Stimulated activated CD4-positive, alpha-beta T cell treated with anti-CD3 and anti-CD28 coated beads, TNF-alpha, amount 100 ng/mL, for 1 hour (primary cell): ENCODE measurements at places on chromosomes 12 and 14.

DNA sequence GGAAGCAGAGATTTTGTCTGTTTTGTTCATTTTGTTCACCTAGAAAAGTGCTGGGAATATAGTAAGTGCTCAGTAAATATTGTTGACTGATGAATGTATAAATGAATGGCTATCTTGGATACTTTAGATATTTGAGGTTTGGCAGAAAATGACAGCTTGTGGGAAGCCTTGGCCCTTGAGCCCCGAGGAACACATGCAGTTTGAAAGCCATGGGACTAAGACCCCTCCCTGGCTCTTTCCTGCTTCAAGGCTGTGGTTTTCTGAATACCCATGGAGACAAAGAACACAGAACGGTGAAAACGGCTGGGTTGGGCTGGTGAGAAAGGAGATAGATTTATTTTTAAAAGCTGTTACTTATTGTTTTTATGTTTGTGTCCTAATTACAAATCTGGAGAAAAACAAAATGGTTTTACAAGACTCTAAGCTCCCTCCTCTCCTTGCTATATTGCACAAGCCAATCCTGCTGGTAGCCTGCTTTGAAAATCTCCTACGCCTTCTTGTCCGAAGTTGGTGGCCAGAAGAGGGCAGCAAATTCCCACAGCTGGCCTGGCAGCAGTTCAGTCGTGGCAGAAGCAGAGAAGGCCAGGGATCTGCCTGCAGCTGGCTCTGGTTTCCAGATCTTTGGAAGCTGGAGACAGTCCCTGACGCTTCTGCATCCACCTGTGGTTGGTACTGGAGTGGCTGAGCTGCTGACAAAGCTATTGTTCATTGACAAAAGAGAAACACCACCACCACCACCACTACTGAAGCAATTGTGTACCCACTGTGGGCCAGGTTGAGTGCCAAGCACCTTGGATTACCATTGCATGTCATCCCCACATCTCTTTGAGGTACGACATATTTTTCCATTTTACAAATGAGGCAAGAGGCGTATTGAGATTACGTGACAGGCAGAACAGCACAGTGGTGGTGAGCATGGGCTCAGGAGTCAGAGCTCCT is 5.2 kb upstream of the KRT85 start:
- peak; percentile 11 for DNase-seq

DNA sequence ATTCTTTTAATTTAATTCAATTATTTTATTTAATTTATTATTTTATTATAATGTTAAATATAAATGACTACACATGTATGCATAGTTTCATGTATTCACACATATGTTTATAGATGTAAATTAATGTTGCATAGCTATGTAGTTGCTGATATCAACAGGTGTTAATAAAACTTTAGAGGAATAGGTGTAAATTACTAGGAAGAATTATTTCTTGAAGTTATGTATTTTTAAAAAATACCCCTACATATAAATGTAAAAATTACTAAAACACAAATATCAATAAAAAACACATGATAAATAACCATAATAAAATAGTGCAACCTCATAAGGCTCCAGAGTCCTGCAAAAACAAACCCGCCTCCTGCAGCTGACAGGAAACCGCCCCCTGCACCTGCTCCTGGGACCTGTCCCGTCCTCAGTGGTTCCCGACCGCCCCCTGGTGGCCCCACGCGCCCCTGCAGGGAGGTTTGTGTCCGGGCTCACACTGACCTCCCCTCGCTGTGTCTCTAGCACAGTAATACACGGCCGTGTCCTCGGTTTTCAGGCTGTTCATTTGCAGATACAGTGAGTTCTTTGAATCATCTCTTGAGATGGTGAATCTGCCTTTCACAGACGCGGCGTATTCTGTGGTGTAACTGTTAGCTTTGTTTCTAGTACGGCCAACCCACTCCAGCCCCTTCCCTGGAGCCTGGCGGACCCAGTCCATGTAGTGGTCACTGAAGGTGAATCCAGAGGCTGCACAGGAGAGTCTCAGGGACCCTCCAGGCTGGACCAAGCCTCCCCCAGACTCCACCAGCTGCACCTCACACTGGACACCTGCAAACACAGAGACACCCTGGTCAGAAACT is 1264.0 kb downstream of the TMEM121 start:
- peak; percentile 15 for DNase-seq

DNA sequence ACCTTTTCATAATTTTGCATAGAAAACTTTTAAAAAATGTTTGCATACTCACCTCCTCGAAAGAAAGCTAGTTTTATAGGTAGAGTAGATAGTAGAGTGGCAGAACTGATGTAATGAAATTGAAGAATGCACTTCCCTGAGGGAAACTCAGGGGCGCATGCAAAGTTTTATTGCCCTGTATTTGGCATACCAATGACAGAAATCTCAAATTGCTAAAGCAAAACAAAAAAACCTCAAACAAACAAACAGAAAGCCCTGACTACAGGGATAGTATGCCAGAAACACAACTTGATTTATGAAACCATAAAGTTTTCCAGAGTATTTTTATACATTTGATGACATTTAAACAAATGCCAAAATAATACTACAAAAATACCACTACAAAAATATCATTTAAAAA is 1.8 kb downstream of the RASSF9 start:
- no peak for DNase-seq

- no peak for DNase-seq
Observed at GRCh38 chr12:3230758-3231375, 153.7 kb downstream of the TSPAN9 start.

DNA sequence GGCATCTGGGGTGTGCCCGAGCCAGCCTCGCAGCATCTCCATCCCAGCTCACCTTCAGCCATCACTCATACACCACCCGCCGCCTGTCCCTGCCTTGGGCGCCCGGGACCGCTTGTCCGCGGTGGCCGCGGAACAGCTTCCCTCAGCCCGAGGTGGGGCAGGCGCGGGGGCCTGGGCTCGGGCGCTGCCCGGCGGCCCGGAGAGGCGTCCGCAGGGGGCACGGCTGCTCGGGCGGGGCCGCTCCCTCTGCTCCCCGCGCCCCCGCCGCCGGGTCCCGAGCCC is 430 bp downstream of the SLC41A2 start:
- peak; percentile 27 for DNase-seq

DNA sequence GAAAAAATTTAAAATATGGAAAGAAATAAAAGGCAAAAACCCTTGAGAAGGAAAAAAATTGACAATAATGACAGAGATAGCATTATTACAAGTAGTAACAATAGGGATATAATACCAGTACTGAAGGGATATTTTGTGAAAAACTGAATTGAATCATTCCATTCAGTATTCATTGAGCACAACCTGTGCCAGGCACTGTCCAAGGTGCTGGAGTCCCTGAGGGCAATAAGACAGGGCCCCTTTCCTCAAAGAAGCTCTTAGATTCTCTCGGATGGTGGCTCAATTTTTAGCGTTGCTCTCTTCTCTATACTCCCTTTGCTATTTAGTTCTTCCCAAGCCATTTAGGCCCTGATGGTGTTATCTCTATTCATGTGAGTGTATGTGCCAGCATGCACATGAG is 34.3 kb upstream of the GAS2L3 start:
- DNase-seq: no peak

DNA sequence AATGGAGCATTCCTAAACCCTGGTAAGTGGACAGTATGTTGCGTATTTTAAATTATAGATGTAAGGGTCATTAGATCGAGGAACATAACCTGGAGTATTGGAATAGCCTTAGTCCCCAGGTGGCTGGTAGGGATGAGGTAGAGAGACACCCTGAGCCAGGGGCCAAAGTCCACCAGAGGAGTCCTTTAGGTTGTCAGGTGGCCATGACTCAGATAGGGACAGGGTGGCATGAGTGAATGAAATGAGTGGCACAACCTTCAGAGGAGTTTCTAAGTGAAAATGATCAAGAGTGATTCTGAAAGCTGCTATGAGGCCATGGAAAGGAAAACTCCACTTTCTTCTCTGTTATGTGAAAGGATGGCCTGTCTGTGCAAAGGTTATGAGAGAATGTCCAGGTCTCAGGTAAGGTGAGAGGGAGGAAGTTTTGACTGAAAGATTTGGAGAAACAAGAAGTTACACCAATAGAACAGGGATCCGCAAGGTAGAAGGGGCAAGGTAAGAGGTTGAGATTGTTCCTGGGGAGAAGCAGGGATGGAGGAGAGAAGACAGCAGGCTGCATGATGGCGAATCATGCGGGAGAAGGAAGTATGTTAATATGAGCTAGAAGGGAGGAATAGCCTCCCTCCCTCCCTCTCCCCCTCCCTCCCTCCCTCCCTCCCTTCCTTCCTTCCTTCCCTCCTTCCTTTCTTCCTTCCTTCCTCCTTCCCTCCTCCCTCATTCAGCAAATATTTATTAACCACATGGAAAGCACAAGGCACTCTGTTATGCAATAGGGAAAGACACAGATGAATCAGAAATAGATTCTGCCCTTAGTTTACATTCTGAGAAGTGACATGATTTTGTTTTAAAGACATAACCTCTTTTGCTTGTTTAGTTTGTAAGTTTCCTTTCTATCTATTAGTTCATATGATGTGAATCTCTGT is 14.0 kb upstream of the RIPK3 start:
- no peak for DNase-seq

DNA sequence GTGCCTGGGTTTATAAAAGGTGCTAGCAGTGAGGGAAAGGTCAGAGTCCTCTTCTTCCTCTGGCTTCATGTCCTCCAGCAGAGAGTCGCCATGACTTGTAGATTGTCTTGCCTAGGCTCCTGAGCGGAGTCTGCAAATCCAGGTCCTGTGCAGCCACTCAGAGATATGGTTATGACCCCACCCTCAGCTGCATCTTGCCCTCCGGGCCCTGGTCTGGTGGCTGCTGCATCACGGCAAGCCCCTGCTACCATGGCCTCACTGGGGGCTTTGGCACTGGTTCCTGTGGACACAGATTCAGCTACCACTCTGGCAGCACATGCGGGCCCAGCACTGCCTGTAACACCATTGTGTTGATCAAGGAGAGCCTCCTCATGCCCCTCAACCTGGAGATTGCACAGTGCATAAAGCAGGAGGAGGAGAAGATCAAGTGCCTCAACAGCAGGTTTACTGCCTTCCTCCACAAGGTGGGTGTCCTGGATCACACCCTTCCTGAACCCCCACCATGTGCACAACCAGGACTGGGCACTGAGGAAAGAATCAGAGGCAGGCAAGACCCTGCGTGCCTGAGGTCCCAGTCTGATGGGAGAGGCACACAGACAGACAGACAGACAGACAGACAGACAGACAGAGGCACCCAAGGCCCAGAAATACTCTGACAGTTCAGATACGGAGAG is 10.5 kb upstream of the KRT86 start:
- no peak for DNase-seq

- no peak for DNase-seq
Observed at GRCh38 chr14:99600232-99600888, 3.6 kb downstream of the CCDC85C start.

- no peak for DNase-seq
Observed at GRCh38 chr12:97756066-97756666, 293.6 kb downstream of the RMST start.

- DNase-seq: no peak
Observed at GRCh38 chr12:65756956-65757511, 67.2 kb upstream of the HMGA2 start.

GRCh38 chr12:88063375-88063774 is 34.2 kb upstream of the C12orf50 start:
- no peak for DNase-seq

DNA sequence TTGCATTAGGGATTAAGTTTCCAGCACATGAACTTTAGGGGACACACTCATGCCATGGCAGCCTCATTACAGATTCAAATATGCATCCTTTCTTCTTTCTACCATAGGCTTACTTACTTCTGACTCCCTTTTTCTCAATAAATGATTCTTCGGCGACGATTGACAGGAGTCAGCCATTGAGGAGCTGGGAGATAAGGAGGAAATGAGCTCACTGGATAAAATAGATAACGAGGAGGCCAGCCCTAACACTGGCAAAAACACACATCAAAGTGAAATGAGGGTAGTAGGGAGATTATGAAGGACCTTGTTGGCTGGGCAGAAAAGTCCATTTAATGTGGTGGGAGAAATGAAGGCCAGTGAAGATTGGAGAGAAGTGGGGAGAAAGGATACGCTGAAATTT is 172.2 kb downstream of the SLC41A2 start:
- DNase-seq: no peak

- no peak for DNase-seq
Observed at GRCh38 chr12:50050410-50051098, 6.8 kb upstream of the ASIC1 start.

GRCh38 chr12:13250416-13250815 is 53.9 kb downstream of the EMP1 start:
- no peak for DNase-seq

DNA sequence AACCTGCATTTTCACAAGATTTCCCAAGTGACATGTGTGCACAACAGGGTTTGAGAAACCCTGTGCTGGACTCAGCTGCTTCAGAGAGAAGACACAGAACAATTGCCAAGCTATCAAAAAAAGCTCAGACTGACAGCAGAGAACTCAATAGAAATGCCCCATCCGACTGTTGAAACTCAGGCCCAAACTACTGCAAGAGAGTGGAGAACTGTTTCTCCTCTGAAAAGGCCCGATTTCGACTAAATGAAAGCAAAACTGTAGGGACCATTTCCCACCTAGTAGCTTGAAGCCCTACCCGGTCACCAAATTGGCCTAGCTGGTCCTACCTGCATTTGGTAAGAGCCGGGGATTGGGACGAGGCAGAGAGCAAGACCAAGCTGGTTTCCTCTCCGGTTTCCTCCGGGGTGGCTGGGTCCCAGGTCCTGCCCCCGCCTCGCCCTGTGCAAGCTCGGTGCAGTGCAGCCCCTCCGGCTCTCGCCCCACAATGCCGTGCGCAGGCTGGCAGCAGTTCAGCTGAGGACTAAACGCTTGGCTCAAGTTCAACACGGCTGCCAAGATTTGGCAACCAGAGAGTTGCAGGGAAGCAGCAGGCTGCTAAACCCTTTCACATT is 1180.6 kb downstream of the VRK1 start:
- DNase-seq: peak; percentile 60

DNA sequence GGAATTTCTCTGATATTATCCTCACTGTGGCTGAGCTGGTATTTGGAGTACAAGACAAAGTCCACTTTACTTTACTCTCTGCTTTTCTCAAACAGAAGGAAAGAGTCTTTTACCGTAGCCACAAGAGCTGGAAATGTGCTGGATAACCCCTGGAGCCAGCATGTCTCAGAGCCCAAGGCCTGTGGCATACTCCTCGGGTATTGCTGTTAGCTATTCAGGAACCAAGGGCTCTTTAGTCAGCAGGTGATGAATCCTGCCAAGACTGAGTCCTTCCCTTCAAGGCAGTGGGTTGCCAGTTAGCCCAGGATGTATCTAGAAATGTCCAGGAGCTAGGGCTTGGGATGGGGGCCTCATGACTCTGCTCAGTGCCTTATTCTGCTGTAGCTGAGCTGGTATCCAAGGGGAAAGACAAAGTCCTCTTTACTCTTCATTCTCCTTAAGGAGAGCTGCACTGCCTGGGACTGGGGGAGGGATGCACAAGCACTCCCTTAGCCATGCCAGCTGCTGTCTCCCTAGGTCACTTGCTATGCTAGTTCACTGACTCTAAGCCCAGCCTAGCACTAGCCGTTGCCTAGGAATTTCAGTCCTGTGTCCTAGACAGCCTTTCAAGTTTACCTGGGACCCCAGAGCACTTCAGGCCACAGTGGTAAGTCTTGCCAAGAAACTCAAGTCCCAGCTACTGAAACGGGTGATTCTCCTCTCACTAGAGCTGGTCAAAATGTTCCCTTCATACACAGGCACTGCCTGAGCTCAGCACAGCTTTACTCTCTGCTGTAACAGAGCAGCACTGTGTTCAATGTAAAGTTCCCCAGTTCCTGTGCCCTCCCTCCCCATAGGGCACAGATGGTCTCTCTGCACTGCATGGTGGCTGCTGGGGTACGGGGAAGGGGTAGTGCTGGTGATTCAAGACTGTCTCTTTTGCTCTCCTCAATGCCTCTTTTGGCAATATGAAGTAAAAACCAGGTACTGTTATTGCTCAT is 136.4 kb downstream of the SLC35F4 start:
- no peak for DNase-seq

GRCh38 chr14:29102996-29103395 is 336.4 kb downstream of the FOXG1 start:
- DNase-seq: no peak
